Stimulated activated CD4-positive, alpha-beta T cell treated with anti-CD3 and anti-CD28 coated beads, Interleukin-12 subunit alpha, Interleukin-12 subunit beta, amount 100 ng/mL, for 4 hours (primary cell): ENCODE measurements at places on chromosomes 3 and 15.
A peak's percentile ranks its signal among the peaks of the same experiment; 100 is the strongest.

GRCh38 chr15:34724481-34724880 is 30.3 kb downstream of the GJD2 start:
- DNase-seq = no peak

DNA sequence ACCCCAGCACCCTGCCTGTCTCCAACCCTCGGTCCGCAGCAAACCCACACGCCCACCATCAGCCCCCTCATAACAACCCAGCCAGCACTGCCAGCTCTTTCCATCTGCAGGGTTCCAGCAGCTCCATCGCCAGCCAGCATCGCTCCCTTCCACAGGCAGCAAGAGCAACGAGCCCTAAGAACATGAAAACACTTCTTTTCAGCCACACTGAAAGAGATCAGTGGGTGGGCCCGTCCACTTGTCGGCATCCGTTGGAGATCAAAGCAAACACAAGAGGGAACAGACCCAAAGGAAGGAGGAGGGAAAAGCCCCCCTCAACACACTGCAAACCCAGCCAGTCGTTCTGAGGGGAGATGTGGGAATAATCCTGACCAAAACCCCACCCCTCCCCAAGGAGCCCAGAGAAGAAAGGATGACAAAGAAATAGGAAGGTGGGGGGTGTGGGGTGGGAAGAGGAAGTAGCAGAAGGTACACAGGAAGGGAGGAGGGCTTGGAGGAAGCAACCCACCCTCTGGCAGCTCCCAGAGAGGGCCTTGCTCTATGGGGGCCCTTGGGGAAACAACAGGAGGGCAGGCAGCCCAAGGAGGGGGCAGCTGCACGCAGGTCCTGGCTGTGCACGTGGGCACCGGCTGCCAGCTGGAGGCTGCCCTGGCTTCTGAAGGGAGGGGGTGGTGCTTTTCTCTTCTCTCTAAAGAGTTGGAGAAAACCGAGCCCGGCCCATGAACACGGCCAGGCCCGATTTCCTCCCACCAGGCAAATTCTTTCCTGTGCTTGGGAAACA is 473.6 kb upstream of the PROK2 start:
- no peak for DNase-seq

DNA sequence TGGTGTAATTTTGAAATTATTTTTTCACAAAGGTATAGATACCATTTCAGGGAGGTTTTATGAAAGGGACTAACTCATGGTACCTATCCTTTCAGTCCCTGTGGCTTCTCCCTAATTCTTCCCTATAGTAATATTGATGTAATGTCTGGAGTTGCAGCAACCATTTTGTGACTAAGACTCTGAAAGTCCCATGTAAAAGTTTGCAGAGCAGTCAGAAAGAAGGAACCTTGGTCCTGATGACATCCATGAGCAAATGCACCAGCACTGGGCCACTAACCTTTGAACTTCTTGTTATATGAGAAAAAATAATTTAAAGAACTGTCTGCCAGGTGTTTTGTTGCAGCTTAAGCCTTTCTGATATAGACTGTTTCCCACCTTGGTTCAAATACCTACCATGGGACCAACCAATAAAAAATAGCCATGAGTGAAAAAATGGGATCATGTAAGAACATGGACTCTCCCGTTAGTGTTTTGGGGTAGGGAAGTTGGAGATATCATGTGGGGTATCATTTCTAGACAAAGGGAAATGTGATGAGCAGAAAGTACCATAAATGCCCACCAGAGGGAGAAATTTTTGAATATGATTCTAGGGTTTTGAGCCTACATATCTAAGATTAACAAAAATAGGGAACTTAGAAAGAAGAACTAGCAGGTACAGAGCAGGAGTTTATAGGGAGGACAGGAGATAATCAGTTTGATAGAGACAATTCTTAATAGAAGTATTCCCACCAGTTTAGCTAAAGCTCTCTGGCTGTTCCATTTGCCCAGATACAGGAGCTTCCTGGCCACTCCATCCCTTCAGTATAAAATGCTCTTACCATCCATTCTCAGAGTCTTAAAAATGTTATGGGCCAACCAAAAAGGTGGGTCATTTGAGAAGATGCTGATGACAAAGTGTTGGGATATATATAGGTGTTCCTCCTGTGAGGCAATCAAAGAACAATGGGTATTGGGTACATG is 3.4 kb upstream of the CPOX start:
- DNase-seq = no peak

- no peak for DNase-seq
Observed at GRCh38 chr3:15602146-15602536, 596 bp downstream of the BTD start.

DNA sequence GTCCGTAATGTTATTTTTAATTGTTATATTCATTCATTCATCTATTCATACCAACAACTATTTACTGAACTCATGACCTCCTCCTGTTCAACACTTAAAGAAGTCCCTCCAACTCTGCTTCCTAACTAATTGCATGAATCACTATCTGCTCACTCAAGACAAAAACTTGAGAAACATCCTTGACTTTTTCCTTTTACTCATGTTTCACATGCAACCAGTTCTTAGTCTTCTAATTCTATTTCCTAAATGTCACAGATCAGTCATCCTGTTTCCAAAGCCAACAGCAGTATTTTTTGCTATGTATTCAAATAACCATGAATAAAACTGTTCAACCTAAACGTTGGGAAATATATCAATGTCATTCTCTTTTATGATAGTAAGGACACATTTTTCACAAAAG is 124.6 kb upstream of the GBE1 start:
- no peak for DNase-seq

DNA sequence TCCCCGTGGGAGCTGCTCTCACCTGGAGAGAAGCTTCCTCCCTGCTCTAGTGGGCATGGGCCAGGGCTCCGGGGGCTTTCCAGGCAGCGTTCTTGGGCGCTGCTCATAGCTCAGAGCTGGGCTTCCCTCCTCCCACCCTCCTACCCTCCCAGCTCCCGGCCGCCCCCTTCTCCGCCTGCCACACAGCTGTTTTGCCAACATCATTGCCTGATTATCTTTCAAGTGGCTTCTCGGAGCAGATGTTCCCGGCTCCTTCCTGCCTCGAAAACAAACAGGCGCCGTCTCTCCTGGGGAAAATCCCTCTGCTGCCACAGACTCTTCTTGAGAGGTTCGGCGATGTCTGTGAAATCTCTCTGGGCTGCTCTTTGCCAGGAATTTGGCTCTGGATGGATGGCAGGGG is 195.6 kb downstream of the RPLP1 start:
- DNase-seq = no peak

DNA sequence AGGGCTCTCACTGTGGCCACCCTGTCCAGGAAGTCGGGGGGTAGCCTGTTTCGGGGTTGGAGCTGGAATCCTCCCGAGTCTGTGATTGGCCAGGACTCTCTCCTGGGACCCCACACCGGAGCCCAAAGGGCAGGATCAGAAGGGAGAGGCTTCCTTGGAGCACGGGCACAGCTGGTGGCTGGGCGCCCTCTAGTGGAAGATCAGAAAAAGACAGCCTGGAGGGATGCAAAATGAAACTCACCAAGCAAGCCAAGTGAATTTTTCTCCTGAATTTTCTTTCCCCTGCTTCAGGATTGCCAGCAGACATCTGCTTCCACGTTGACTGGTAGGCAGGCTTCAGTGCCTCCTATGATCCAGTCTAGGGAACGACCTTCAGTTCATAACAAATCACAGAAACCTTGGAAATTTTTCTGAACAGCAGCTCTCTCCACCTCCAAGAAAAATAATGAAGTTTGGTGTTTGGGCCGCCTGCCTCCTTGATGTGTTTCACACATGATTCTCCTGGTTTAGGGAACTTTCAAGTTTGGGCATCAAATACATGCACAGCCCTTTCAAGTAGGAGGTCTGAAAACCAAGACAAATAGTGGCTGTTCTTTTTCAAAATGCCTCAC is 224.6 kb downstream of the VPS13C start:
- DNase-seq = peak; percentile 55

DNA sequence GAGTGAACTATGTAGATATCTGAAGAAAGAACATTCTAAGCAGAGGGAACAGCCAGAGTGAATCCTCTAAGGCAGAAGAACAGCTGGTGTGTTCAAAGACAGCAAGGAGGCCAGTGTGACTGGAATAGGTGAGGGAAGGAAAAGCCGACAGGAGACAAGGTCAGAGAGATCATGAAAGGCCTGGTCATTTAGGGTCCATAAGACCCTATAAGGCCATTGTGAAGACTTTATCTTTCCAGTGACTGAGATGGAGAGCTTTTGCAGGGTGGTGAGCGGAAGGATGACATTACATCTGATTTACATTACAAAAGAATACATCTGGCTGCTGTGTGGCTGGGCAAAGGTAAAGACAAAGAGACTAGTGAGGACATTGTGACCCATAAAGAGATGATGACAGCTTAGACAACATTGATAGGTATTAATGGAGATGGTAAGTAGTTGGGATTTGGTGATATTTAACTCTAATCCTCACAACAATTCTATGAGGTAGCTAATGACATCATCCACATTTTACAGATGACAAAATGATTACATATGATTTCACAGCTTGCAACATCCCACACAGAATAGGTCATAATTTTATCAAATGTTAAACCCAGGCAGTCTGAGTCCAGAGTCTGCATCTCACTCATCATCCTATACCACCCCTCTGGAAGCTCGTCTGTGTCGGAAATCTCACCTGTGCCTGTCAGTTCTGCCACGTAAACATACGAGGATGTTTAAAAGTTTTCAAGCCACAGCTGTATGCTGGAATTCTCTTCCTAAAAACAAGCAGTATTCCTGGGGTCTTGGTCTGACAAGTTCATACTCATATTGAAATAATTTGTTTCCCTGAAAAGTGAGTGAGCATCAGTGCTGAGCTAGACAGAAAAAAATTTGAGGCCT is 70.2 kb upstream of the PIK3R4 start:
- no peak for DNase-seq

GRCh38 chr15:70094690-70095311 is 2.9 kb downstream of the TLE3 start:
- no peak for DNase-seq

GRCh38 chr15:100861511-100861991 is 18.1 kb upstream of the ALDH1A3 start:
- DNase-seq = no peak

GRCh38 chr3:172608575-172608974 is 85.3 kb upstream of the TNFSF10 start:
- no peak for DNase-seq

GRCh38 chr15:74170071-74170844 is 3.3 kb upstream of the ISLR start:
- DNase-seq = no peak

DNA sequence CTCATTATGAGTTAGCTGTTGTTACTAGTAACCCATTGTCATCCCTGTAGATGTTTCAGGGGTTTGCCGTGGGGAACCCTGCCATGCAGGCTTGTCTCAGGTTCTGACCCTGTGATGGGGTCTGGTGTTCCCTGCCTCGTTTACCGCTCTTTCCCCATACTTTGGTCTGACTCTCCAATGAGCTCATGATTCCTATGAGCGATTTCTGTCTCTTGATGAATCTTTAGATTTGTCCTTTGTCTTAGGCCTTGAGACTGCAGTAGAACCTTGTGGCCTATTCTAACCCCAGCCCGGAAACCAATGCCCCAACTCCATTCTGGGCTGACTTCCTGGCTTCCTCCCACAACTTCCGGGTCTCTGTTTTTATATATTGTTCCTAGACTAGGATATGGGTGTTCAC is 11.3 kb upstream of the IQGAP1 start:
- DNase-seq = peak; percentile 22

- DNase-seq = no peak
Observed at GRCh38 chr15:58980351-58980939, 7.0 kb upstream of the RNF111 start.

GRCh38 chr3:170602556-170602955 is 16.7 kb upstream of the SLC7A14 start:
- DNase-seq = no peak

- DNase-seq = no peak
Observed at GRCh38 chr3:101377796-101378195, 57.4 kb upstream of the IMPG2 start.

- DNase-seq = peak; percentile 86
Observed at GRCh38 chr15:88894348-88894818, 961 bp downstream of the HAPLN3 start.

DNA sequence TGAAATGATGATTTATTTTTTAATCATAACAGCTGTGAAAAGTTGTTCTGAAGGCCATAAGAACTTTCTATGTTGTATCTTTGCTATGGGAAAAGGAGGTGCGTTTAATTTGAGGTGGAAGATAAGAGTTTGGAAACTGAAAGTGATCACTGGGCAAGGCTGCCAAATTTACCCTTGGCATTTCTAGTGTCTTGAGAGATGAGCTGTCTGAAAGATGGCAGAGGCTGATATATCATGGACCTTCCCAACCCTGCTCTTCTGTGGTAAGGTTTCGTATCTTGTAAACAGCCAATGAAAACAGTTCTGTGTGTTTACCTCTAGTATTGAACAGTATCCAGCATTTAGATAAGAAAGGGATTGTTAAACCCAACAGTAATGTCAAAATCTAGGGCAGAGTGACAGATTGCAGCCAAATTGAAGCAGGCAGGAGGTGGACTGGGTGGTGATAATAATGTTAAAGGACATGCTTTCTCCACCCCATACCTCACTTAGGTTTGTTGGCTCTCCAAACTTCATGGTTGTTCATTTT is 15.8 kb upstream of the NFKBIZ start:
- no peak for DNase-seq

DNA sequence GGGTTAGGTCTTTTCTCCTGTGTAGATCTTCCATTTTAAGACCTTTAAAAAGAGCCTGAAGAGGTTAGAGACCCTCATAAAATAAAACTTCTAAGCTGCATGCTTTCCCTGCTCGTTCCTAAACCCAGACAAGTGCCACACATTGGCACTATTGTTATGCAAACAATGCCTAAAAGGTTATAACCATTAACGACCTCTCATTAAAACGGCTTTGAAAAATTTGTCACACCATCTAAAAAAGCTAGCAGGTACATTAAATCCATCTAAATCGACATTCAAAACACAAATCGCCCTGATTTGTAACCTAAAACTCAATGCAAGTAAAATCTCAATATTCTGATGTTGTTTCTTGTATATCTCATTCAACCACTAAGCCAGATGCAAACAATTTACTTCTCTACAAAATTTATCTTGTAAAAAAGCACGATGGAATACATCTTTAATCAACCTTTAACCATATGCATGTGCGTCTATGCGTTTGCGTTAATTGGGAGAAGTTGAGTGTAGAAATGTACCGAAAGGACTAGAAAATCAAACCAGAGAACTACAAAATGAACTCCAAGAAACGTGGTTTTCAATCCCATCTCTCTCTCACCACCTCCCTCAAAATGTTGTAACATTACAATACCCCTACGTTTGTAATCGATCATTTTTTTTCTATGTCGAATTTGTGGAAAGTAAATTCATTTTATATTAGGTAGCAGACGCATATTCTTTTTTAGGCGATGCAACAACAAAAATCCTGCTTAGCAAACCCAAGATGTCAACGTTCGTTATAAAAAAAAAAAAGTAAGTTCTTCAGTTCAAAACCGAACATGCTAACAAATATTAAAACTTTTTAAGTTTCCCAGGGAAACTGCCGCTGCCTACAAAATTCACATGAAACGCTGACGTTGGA is 1.2 kb downstream of the ALDH1A2 start:
- DNase-seq = no peak

GRCh38 chr15:85444122-85444745 is 63.8 kb downstream of the AKAP13 start:
- no peak for DNase-seq
